Smooth muscle cell of bladder (primary cell): ENCODE measurements at places on chromosomes 7 and 10. TPM values are rescaled to one million over a fixed set of nuclear protein-coding genes. Genes with fewer than 3 reads are reported as not detected.

EIF4EBP2 gene
- total RNA-seq, result 14.4 and 20.4 TPM in 2 replicates

ANKRD30A gene
- total RNA-seq, result not detected in 2 replicates

MMD2 gene
- total RNA-seq, result not detected in 2 replicates

UMAD1 gene
- 9.5 and 10.6 TPM in 2 replicates for total RNA-seq

TAF5 gene
- 2.4 and 3.2 TPM in 2 replicates for total RNA-seq

DLX5 gene
- total RNA-seq, result not detected in 2 replicates

C10orf71 gene
- not detected in 2 replicates for total RNA-seq

ADAP1 gene
- 9.1 and 9.2 TPM in 2 replicates for total RNA-seq

IGFBP3 gene
- 98.1 and 589 TPM in 2 replicates for total RNA-seq

GIMAP1 gene
- total RNA-seq, result under 0.01 TPM in 2 replicates

IFT22 gene
- 24.0 and 29.8 TPM in 2 replicates for total RNA-seq

VSTM4 gene
- total RNA-seq, result 5.8 and 9.1 TPM in 2 replicates

PAPOLB gene
- 0.09 and 0.14 TPM in 2 replicates for total RNA-seq

LRRC4 gene
- 0.28 and 0.46 TPM in 2 replicates for total RNA-seq

ADCY1 gene
- total RNA-seq, result 0.18 and 0.28 TPM in 2 replicates

HOXA3 gene
- 1.8 and 3.2 TPM in 2 replicates for total RNA-seq

WNT2 gene
- 1.4 and 4.5 TPM in 2 replicates for total RNA-seq

LEP gene
- total RNA-seq, result 0.09 TPM in 1 of 2 replicates, not detected in the other

SYT15 gene
- 0.71 and 0.92 TPM in 2 replicates for total RNA-seq

ALOX5 gene
- total RNA-seq, result not detected in 2 replicates

POR gene
- 88.9 and 117 TPM in 2 replicates for total RNA-seq

ASZ1 gene
- total RNA-seq, result not detected in 2 replicates

DMBT1 gene
- under 0.01 and 0.09 TPM in 2 replicates for total RNA-seq

FRAT1 gene
- 2.3 and 2.4 TPM in 2 replicates for total RNA-seq

CLCN1 gene
- total RNA-seq, result 0.09 and 0.14 TPM in 2 replicates

FGFR2 gene
- 0.09 and 0.71 TPM in 2 replicates for total RNA-seq
